Diencephalon (tissue), 1 donor: ENCODE measurements at places on chromosomes 1 and 21. TPM values are rescaled to one million over a fixed set of nuclear protein-coding genes. Genes with fewer than 3 reads are reported as not detected.

Gene TTC39A
- 15.2 TPM for total RNA-seq

Gene AKR7A3
- 2.1 TPM for total RNA-seq

Gene ALPL
- 10.4 TPM for total RNA-seq

Gene CNN3
- 204 TPM for total RNA-seq

Gene TRIM67
- total RNA-seq: 29.3 TPM

Gene NR1I3
- not detected for total RNA-seq

Gene PFKFB2
- 14.1 TPM for total RNA-seq

Gene SHE
- total RNA-seq: 2.5 TPM

Gene CA14
- 1.8 TPM for total RNA-seq

Gene FMO5
- total RNA-seq: 1.4 TPM

Gene LCE1B
- not detected for total RNA-seq

Gene SMIM1
- 0.92 TPM for total RNA-seq

Gene OXCT2
- 0.46 TPM for total RNA-seq
